ENCODE measurements at places on chromosomes 7 and 10. TPM values are rescaled to one million over a fixed set of nuclear protein-coding genes. Genes with fewer than 3 reads are reported as not detected.

The OPN4 gene
- not detected for total RNA-seq

The TMEM176A gene
- total RNA-seq: not detected

The C7orf33 gene
- not detected for total RNA-seq

The COL1A2 gene
- total RNA-seq: 37.3 TPM

The MYO1G gene
- not detected for total RNA-seq

The POLR1F gene
- total RNA-seq: 14.3 TPM

The TRDMT1 gene
- total RNA-seq: 2.6 TPM

The PLPP4 gene
- 2.0 TPM for total RNA-seq

The CALN1 gene
- total RNA-seq: not detected

The ZNF33A gene
- total RNA-seq: 14.3 TPM

The SEMA3D gene
- total RNA-seq: 0.04 TPM

The ENTPD1 gene
- total RNA-seq: not detected

The INHBA gene
- 121 TPM for total RNA-seq

The IGFBP3 gene
- total RNA-seq: 1.0 TPM

The MEIG1 gene
- not detected for total RNA-seq

The NPFFR1 gene
- total RNA-seq: not detected

The IQUB gene
- not detected for total RNA-seq

The GUSB gene
- total RNA-seq: 12.1 TPM

The BTRC gene
- 8.4 TPM for total RNA-seq

The GATAD1 gene
- total RNA-seq: 13.6 TPM

The SLC29A4 gene
- total RNA-seq: 8.6 TPM

The CYP3A4 gene
- not detected for total RNA-seq

Data from hair follicular keratinocyte (primary cell).